IPS DF 6.9 (cell line): ENCODE measurements at places on chromosomes 12 and 14.

GRCh38 chr12:102811110-102811737 lies 105.8 kb downstream of the PAH start:
- no peak overlapping the region for H3K4me3 ChIP-seq
- no peak for DNase-seq
- no peaks in the 10 kb centered on the region for H3K27me3 ChIP-seq

DNA sequence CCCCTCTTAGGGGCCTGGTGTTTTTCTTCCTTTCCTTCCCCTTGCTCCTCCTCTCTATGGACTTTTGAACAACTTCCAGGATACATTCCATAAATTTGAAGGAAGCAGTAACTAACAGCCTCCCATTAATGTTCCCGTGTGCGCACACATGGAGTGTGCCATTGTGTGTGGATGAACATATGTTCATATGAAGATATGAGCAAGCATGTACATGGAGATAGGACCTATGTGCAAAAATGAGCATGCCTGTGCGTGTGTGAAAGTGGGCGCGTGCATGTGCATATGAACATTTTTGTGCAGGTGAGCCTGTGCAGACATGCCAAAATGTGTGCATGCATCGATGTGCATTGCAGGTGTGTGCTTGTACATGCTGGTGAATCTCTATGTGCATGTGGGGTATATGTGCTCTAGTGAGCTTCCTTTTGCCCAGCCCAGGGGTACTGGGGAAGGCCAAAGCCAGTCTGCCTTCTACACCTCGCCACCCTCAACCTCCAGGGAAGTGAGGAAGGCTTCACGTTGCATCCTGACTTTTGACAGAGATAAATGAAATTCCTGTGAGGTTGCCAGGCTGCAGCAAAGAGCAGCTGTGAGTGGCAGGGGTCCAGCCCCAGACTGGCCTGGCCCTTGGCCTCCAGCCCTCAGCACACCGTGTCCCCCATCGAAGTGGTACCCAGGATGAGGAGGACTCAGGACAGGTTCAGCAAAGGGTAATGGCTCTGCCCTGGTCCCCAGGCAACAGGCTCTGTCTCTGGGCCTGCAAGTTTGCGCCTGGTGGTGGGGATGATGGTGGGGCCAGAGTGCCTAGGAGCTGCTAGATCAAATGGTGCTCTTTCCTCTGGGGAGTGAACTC lies 21.1 kb upstream of the PGF start:
- no peak overlapping the region for H3K27ac ChIP-seq
- no peaks in the 10 kb centered on the region for H3K27me3 ChIP-seq
- no peak overlapping the region for H3K4me3 ChIP-seq

- no peak overlapping the region for H3K27ac ChIP-seq
- H3K36me3 ChIP-seq = no peaks in the 10 kb centered on the region
- H3K4me3 ChIP-seq = no peak overlapping the region
- no peaks in the 10 kb centered on the region for H3K27me3 ChIP-seq
- H3K4me1 ChIP-seq = no peaks in the 10 kb centered on the region
Observed at GRCh38 chr12:12704593-12705230, 8.7 kb upstream of the GPR19 start.

- no peak for DNase-seq
- no peaks in the 10 kb centered on the region for H3K27me3 ChIP-seq
- H3K4me1 ChIP-seq = no peaks in the 10 kb centered on the region
Observed at GRCh38 chr14:54310151-54310850, 86.5 kb upstream of the CDKN3 start.

DNA sequence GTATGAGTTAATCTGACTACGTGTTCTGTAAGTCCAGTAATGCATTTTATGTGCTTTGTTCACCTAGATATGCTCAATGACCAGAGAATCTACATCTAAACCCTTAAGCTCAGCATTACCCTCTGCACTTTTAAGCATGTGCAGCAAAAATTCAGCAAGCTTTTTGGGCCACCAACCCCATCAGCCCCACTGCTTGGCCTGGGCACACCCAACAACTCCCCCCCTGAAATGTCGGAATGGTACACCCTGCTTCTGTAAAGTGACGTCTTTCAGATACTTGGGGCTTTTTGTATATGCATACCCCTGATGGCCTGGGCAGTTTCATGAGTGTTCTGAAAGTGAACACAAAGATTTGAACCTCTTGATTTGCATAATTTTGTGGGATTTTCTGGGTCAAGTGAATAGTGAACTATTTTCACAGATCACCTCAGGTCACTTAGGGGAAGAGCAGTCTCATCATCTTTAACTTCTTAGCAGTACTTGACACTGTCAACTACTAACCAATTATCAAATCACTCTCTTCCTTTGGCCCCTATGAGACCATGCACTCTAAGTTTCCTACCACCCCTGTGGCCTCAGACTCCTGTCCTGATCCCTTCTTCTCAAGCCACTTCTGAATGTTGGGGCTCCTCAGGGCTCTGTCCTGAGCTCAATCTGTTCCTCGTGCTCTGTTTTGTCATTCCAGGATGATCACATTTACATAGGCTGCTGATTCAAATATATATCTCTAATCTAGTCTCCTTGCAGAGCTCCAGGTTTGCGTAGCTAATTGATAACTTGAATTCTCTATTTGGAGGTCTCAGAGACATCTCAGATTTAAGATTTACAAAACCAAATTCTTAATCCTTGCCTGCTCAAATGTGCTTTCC lies 36.3 kb upstream of the PPM1A start:
- H3K27me3 ChIP-seq = no peaks in the 10 kb centered on the region
- H3K4me1 ChIP-seq = no peaks in the 10 kb centered on the region
- H3K27ac ChIP-seq = no peak overlapping the region

- H3K4me1 ChIP-seq = peaks cover 7% of the 10 kb centered on the region
- H3K4me3 ChIP-seq = no peak overlapping the region
- H3K36me3 ChIP-seq = no peaks in the 10 kb centered on the region
- peak; percentile 81 for DNase-seq
- H3K27ac ChIP-seq = no peak overlapping the region
Observed at GRCh38 chr14:93051600-93052546, 63.9 kb downstream of the ITPK1 start.

DNA sequence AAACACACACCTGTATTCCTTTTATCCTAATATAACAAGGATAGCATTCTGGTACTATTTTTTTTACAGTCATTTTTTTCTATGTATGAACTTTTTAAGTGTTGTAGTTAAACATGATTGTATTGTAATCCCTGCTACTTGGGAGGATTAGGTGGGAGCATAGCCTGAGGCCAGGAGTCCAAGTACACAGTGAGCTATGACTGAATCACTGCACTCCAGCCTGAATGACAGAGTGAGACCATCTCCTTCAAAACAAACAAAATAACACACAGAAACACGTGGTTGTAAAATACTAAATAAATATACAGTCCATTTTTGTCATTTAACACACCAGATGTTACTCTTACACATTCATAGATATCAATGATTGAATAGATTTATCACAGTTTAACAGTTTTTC lies 56.9 kb downstream of the MAP4K5 start:
- no peak overlapping the region for H3K27ac ChIP-seq
- H3K36me3 ChIP-seq = no peaks in the 10 kb centered on the region; the same call in 1 of the 2 replicates
- H3K4me3 ChIP-seq = no peak overlapping the region
- H3K27me3 ChIP-seq = no peaks in the 10 kb centered on the region
- DNase-seq = no peak

DNA sequence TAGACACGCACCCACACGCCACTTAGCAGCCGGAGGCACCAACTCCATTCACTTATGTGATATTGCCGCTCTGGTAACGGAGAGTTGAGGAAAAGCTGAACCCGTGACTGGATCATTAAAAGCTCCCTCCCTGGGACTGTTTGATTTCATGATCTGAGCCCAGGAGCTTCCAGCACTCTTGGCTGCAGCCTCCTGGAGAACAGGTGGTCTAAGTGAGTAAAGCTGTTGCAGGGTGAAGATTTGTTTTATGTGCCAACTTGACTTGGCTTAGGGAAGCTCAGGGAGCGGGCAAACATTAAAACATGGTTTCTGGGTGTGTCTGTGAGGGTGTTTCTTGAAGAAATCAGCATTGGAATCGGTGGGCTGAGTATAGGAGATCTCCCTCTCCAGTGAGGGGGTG lies 16.9 kb upstream of the TMEM132C start:
- DNase-seq = no peak
- H3K4me1 ChIP-seq = no peaks in the 10 kb centered on the region; the same call in 1 of the 2 replicates
- H3K4me3 ChIP-seq = no peak overlapping the region
- no peaks in the 10 kb centered on the region for H3K36me3 ChIP-seq

- H3K36me3 ChIP-seq = no peaks in the 10 kb centered on the region
- no peak for DNase-seq
- H3K27ac ChIP-seq = no peak overlapping the region
- H3K4me3 ChIP-seq = no peak overlapping the region
Observed at GRCh38 chr14:87756661-87757060, 236.3 kb downstream of the GALC start.

GRCh38 chr14:54117396-54117795 lies 160.8 kb upstream of the BMP4 start:
- no peaks in the 10 kb centered on the region for H3K27me3 ChIP-seq
- no peak for DNase-seq
- H3K4me1 ChIP-seq = no peaks in the 10 kb centered on the region
- H3K27ac ChIP-seq = no peak overlapping the region
- H3K4me3 ChIP-seq = no peak overlapping the region

DNA sequence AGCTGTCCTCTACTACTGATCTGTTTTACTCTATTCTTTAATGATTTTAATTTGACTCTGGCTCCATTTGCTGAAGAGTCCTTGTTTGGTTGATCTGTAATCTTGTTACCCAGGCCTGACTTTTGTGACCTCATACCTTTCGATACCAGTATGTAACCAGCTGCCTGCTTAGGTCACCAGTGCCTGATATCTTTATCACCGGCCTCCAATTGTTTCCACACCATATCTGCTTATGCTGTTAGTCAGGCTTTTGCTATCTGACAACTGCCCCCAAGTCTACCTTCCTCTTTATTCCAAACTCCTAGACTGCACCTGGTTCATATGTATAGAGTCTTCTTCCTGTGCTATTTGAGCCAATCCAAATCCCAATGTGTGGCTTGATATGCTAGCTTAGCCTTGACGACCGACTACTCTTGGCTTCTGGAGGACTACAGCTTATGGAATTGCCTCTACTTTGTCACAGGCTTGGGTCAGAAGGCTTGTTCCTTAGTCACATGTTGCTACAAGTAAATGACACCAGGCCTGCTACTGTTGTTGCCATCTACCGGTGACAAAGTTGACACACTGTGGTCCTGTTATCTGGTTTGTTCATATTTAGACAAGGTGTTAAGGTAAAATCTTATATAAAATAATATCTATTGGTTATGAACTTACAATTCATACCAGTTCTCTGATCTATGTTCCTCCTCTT lies 193.9 kb downstream of the TRHDE start:
- DNase-seq = no peak
- H3K4me1 ChIP-seq = no peaks in the 10 kb centered on the region
- H3K36me3 ChIP-seq = no peaks in the 10 kb centered on the region
- no peak overlapping the region for H3K4me3 ChIP-seq
- H3K27me3 ChIP-seq = no peaks in the 10 kb centered on the region
- H3K27ac ChIP-seq = no peak overlapping the region

DNA sequence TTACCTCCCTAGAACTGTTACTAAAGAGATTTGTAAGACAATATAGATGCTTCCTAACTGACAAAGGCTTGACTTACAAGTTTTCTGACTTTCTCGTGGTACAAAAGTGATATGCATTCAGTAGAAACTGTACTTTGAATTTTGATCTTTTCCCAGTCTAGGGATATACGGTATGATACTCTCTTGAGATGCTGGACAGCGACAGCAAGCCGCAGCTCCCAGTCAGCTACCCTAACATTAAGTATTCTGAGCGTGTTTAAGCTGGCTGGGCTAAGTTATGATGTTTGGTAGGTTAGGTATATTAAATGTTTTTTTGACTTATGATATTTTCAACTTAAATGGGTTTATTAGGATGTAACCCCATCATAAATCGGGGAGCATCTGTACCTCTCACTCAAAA lies 55.2 kb upstream of the CDKL1 start:
- H3K27ac ChIP-seq = no peak overlapping the region
- no peak for DNase-seq
- H3K4me1 ChIP-seq = no peaks in the 10 kb centered on the region
